ENCODE measurements at places on chromosomes 3 and 15.

- DNase-seq: no peak
Observed at GRCh38 chr3:99526921-99527320, 111.5 kb upstream of the COL8A1 start.

- DNase-seq: no peak
Observed at GRCh38 chr3:171874879-171875278, 31.7 kb downstream of the TMEM212 start.

- DNase-seq: no peak
Observed at GRCh38 chr3:99472385-99472784, 166.0 kb upstream of the COL8A1 start.

- DNase-seq: no peak
Observed at GRCh38 chr3:134711284-134711683, 60.5 kb upstream of the KY start.

DNA sequence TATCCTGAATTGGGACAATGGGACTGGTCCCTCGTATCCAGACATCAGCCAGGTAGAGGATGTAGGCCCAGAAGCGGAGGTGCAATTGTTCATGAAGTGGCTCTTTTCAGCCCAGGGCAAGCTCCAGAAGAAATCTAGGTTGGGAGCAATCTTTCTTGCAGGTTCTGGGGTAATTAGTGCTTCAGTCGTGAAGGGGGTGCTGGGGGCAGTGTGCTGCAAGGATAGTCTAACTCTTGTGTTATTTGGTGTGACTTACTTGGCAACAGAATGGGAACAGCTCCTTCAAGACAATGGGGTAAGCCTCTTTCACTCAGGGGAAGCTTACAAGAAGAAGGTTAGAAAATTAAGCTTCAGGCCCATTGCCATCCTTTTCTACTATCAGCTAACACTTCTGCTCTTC, 273.0 kb downstream of the DIPK2A start:
- DNase-seq: no peak

GRCh38 chr3:21152555-21152954, 598.5 kb downstream of the ZNF385D start:
- DNase-seq: no peak

- no peak for DNase-seq
Observed at GRCh38 chr3:36908647-36909180, 36.1 kb downstream of the TRANK1 start.

DNA sequence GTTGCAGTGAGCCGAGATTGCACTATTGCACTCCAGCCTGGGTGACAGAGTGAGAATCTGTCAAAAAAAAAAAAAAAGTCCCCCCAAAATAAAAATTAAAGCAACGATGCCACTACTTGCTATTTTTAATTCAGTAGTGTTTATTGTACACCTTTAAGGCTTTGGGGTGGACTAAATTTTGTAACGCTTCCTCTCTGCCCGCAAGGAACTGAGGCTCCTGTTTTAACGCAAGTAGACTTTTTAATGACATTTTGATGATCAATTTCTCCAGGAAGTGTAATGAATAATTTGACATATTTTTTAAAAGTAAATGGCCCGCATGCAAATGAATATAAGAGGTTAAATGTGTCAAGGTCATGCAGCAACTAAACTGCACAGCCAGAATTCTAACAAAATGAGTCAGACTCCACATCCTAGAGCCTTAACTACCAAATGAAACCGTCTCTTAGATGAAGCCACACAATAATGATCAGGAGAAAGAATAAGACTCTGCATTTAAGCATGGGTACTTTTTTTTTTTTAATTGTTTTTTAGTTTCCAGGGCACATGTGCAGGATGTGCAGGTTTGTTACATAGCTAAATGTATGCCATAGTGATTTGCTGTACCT, 96.8 kb upstream of the LMOD3 start:
- no peak for DNase-seq

DNA sequence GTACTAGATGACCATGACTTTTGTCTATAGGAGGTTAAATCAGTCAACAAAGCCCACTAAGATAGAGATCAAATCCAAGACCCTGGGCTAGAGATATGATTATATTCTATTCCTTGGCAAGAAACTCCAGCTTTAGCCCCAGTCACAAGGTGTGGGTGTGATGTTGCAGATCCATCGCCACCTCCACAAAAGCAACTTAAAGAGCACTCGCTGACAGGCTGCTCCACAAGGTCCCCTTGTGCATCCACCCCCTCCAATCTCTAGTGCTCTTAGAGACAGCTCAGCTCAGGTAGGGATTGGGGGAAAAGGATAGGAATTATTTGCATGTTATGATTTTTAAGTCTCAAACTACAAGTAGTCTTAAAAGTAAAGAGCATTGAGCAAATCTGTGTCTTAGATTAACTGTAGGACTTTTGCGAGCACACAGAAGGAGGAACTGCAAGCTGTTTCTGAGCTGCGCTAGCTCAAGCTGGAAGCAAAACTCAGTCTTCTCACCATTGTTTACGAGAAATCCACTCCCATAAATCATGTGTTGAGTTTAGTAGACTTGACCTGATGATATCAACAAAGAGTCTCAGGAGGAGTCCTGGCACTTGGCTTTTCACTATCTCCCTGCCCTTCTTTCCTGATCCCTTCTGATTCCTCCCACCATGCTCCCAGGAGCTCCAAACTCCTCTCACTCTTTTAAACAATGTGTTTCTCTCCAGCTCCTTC, 177.6 kb downstream of the STAC start:
- DNase-seq: no peak

- DNase-seq: no peak
Observed at GRCh38 chr3:34361921-34362320, 563.5 kb downstream of the PDCD6IP start.

DNA sequence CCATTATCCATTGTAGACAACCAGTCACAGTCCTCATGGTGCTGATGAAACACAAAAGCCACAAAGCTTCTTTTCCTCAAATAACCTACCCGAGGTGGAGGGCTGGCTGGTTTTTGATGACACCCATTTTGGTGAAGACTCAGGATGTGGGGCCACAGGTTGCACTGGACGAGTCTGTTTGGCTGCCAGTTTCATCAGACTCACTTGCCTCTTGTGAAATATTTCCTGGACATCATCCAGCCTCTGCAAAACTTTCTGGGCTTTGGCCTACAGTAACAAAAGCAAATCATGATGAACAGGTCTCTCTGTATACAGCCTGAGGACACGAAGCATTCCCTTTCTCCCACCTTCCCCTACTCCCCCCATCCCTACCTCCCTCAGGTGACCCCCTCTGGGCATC, 42.2 kb downstream of the B3GNT5 start:
- no peak for DNase-seq

DNA sequence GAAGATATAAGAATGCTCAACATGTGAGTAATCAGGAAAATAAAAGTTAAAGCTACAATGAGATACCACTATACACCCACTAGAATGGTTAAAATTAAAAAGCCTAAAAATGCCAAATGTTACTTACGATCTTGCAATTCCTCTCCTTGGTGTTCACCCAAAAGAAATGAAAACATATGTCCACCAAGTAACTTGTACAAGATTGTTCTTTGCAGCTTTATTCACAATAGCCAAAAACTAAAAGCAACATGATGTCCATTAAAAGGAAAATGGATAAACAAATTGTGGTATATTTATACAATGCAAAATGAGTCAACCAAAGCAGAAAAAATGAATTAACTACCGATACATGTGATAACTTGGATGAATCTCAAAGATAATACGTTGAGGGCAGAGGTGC, 301.6 kb upstream of the THBS1 start:
- no peak for DNase-seq

GRCh38 chr3:113304102-113304501, 92.7 kb downstream of the BOC start:
- no peak for DNase-seq

GRCh38 chr3:9408546-9408945, 11.1 kb downstream of the SETD5 start:
- DNase-seq: no peak

DNA sequence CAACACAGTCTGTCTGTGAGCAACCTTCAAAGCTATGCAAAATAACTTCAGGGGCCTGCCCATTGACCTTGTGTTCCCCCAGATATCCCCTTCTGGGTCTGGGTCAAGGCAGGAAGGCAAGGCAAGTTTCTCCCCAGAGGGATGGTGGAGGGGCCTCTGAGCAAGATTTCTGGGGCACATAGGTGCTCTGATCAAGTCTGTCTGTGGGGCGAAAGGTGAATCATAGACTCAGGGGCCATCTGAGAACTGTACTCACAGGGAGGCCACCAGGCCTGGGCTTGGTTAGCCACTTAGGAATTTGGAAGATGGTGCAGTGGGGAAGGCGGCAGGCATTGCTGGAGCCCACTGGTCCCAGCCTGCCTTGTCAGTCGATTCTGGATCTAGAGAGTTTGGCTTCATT, 92.4 kb downstream of the MINAR1 start:
- DNase-seq: no peak

GRCh38 chr3:23192816-23193215, 10.3 kb upstream of the UBE2E2 start:
- no peak for DNase-seq

- no peak for DNase-seq
Observed at GRCh38 chr15:93179700-93180102, 90.7 kb upstream of the RGMA start.

DNA sequence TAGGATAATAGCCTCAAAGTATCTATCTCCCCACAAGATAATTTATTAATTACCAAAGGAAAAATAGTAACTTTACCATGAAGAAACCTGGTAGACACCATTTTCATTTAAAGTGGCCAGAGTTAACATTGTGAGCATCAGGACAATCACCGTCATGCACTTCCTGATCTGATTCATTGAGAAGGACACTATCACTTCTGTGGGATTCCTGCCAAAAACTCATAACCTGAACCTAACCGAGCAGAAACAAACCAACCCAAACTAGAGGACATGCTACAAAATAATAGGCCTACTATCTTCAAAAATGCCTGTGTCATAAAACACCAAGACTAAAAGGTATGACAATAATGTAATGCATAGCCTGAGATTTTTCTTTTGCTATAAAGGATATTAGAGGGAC, 39.0 kb downstream of the FSIP1 start:
- no peak for DNase-seq

GRCh38 chr3:133570139-133570936, 3.1 kb upstream of the CDV3 start:
- no peak for DNase-seq

DNA sequence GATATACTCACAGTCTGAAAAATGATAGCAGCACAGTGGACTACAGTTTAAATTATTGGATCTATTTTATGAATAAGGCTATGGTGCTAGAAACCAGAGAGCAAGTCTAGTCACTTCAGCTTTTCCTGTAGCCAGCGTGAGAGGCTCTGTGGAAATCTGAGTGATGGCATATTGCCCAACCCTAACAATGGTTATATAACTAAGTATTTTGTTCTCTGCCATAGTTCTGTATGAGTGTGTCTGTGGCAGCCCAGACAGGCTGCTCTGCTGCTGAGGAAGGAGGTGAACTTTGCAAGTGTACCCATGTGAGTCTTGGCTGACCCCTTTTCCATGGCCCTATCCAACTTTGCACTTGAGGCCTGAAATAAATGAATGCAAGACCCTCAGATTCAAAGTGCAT, 105.7 kb downstream of the LRTM1 start:
- peak; percentile 16 for DNase-seq

DNA sequence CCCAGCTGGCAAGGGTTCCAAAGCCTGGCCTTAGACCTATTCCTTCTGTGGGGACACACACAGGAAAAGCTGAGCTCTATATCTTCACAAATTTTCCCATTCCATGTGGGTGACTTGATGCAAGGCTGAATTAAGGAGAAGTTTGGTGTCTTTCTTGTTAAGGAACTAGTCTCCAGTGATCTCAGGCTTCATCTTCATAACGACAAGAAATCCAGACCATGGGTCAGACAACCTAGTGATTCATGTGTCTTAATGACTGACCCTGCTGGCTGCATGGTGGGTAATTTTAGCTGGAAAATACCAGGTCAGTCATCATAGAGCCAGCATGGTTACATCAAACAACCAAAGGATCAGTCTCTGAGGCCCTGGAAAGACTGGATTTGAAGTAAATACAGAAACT, 112.7 kb upstream of the SLC4A7 start:
- no peak for DNase-seq

DNA sequence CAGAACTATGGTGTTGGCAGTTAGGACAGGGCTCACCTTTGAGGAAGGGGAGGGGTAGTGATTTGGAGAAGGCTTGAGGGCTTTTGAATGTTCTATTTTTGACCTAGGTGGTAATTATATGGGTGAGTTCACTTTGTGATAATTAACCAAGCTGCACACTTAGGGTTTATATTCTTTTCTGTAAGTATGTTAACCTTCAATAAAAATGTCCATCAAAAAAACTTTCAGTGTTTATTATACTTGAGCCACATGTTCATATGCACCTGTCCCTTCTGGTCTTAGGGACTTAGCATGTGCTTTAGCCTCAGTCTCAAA, 28.4 kb downstream of the PDE8A start:
- no peak for DNase-seq

DNA sequence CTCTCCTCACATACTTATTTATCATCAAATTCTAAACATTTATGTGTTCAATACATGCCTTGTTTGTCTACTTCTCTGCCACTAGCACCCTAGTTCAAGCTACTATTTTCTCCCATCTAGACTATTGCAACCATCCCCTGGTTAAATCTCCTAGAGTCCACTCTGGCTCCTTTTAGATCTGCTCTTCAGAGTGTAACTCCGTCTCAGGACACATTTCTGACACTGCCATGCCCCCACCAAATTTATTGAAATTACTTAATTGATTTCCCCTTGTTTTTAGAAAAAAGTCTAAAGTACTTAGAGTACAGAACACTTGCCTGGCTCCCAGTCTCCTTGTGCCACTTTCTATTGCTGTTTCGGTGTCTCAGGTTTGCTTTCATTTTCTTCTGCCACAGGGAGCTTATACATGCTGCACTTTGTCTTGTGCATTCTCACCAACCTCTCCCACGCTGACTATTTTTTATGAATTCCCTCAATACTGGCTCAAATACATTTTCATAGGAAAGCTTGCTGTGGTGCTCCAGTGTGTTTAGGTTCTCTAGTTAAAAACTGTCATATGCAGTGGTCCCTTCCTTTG, 792.3 kb downstream of the DIPK2A start:
- DNase-seq: no peak

GRCh38 chr3:123365450-123366143, 83.3 kb downstream of the ADCY5 start:
- no peak for DNase-seq

- no peak for DNase-seq
Observed at GRCh38 chr3:151135541-151136337, 50.3 kb downstream of the MED12L start.

DNA sequence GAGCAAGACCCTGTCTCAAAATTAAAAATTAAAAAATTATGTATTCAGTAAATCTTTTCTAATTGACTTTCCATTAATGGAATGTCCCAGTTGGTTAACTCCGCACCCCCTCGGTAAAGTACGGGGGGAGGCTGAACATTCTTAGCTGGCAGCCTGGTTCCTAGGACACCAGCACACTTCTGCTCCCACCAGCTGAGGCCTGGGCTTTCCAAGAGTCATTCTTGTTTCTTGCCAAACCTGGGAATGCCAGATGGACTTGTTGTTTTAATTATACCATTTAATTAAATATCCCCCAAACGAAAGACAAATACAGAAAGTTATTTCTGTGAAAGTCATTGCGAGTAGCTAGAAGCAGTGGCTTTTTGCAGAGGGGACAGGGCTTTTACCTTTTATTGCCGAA, 179.4 kb downstream of the VGLL4 start:
- DNase-seq: no peak

Data from hypothalamus (tissue), 51 donors.